ENCODE measurements at places on chromosomes 13 and 19.

DNA sequence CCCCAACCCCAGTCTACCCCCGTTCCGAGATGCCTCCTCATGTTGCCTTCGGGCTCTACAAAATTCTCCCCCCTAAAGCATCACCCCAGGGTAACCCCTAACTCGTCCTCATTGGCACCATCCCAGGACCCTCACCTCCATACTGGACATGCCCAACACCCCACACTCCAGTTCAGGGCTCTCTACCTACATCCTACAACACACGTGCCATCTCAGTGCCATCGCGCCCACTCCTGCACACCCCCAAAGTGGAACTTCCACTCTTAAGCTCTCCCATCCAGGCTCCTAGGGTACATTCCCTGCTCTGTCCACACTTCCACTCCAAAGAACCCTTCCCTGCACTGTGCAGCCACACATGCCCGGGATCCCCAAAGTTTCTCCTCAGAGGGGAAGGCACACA lies 827 bp upstream of the FKRP start:
- DNase-seq: no peak

GRCh38 chr13:28478127-28478526 lies 16.8 kb downstream of the FLT1 start:
- DNase-seq: no peak

DNA sequence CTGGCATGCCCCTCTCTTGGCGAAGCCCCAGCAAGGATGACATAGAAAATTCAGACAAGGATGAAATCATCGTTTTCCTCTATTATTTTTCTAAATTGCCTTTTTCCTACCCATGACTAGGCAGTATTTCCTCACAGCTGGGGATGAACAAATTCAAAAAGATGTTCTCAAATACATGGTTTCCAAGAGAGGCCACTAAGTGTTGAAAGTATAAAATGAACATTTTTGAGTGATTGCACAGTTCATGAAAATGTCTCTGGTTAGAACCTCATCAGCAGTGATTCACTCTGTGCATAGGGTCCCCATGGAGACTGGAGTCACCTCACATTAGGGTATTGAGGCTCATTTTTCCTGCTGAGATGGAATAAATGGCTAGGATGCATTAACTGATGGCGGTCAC lies 373.7 kb downstream of the DNAJC15 start:
- no peak for DNase-seq

DNA sequence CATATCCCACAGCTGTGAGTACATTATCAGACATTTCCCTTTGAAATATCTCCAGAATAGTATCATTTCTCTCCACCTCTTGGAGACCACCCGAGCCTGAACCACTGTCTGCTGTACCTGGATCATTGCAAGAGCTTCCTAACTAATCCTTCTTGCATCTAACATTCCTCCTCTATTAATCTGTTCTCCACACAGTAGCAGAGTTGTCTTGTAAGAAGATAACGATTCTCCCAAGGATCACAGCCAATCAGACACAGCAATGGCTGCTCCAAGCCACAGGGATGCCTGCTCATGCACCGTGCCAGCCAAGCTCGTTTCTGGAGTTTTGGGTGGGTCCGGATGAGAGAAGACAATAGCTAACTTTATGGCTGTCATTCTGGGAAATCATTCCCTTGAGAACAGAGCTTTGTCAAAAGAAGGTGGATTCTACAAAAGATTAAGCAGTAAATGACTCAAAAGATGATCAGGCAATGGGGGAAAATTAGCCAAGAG lies 14.5 kb upstream of the LAIR1 start:
- no peak for DNase-seq

DNA sequence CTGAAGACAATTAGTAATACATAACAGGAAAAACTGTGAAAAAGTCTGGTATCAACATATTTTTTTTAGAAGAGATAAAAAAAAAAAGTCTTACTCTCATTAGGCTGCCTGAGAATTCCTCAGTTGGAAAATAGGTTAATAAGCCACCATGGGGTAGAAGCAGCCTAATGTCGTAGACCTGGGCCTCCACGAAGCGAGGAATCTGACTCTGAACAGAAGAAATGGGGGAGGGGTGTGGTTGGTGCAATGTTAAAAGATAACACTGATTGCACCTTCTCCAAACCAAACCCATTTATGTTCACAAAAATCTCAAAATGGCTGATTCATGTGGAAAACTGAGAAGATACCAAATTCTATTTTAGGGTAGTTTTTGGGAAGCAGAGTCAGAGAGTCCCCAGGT lies 62.4 kb downstream of the MPHOSPH8 start:
- DNase-seq: no peak

- no peak for DNase-seq
Observed at GRCh38 chr19:19529783-19530422, 1.2 kb downstream of the YJEFN3 start.

DNA sequence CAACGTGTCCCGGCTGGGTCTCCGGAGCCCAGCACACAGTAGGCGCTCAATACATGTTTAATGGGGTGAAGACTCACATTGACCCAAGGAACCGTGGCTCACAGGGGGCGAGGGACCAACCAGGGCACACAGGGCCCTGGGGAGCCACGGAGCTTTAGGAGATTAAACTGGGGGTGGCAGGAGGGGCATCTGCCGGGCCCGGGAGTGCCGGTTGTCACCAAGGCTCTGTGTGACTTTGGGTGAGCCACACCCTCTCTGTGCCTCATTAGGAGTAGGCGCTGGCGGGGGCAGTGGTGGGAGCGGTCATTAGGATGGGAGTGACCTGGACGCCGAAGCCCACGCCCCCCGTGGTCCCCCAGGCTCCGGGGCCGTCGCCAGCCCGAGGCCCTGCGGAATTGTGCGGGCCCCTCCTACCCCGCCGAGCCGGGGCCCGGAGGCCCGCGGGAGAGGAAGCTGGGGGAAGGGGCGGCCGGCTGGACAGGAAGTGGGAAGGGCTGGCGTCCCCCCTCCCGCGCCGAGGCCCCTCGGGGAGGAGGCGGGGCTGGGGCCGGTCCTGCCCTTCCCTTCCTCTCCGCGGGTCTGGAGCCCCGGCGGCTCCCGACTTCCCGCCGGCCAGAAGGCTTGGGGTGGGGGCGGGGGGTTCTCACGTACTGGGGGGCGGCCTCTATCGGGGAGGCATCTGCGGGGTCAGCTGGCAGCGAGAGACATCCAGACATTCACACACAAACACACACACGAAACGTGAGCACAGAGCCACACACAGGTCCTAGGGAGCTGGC lies 1.8 kb upstream of the SSBP4 start:
- DNase-seq: peak; percentile 92

GRCh38 chr19:873084-873483 lies 13.6 kb downstream of the CFD start:
- DNase-seq: peak; percentile 68

DNA sequence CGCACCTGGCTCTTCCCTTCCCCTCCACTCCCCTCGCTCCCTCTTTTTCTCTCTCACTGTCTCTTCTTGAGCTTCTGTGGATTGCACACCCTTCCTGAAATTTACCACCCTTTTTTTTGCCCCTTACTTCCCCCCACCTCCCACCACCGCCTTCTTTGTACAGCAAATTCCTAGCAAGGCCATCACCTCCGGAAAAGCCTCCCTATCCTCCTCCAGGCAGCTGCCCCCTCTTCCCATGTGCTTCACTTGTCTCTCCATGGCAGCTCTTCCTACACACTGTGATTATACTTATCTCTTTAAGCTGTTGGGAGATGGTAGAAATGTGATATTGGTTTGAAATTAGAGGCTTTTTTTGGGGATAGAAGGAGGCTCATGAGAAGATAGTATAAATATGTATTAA lies 28.3 kb upstream of the KCTD4 start:
- no peak for DNase-seq

- no peak for DNase-seq
Observed at GRCh38 chr19:23887642-23888041, 27.0 kb upstream of the ZNF726 start.

GRCh38 chr13:99034333-99035085 lies 56.6 kb upstream of the DOCK9 start:
- DNase-seq: no peak

GRCh38 chr13:41077475-41077874 lies 16.2 kb downstream of the WBP4 start:
- no peak for DNase-seq

GRCh38 chr19:38266981-38267597 lies 2.7 kb downstream of the SPINT2 start:
- no peak for DNase-seq

- DNase-seq: no peak
Observed at GRCh38 chr13:66994097-66994496, 236.0 kb downstream of the PCDH9 start.

DNA sequence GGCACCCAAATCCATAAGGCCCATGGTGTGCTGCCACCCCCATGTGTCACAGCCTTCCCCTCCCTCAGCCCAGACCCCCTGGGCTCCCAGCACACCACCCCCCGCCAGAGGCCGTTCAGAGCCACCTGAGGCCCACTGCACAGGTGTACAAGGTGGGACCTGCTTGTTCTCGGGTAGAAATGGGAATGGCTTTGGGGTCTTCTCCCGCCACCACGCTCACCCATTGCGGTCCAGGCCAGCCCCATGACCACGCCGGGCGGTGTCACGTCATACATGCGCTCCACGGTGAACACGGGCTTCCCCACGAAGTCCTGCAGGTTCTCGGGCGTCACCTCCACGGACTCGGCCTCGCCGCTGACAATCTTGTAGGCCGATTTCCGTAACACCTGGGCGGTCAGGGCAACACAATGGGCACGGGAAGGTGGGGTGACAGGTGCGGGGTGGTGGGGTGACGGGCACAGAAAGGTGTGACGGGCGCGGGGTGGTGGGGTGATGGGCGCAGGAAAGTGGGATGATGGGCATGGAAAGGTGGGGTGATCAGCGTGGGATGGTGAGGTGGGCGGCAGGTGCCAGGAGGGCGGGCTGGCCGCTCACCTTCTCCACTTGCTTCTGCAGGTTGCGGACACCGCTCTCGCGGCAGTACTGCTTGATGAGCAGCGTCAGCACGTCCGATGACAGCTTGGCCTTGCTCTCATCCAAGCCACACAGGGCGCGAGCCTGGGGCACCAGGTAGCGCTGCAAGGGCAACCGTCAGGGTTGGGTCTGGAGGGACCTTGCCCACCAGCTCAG lies 4.3 kb downstream of the RPL36 start:
- DNase-seq: no peak

- no peak for DNase-seq
Observed at GRCh38 chr13:103451656-103452055, 385.4 kb upstream of the SLC10A2 start.

DNA sequence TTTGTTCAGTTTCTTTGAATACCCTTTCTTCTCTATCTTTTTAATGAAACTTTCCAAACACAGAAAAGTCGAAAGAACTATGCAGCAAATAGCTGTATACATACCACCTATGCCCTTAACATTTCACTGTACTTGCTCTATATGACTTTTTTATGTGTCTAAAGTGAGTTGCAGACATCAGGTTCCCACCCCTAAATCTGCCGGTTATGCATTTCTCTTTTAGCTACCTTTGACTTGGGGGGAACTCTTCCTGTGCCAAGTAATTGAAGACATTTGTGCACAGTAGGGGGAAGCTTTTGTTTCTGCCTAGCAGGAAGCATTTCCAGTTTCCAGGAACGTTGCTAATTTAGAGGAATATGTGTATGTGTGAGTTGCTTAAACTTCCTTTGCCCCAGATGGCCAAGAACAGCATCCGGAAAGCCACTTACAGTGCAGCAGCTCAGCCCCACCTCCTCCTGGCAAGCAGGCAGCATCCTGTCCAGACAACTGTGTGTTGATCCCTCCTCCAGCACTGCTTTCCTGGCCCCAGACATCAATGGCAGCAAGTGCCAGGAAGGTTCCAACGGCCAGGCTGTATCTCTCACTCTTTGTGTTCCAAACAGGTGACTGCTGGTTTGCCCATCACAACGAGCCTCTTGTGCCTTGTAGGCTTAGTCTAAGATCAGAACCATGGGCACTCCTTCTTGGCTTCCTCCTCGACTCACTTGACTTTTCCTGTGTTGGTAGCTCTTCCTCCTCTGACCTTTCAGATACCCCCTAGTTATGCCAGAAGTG lies 14.7 kb upstream of the GRAMD1A start:
- no peak for DNase-seq

DNA sequence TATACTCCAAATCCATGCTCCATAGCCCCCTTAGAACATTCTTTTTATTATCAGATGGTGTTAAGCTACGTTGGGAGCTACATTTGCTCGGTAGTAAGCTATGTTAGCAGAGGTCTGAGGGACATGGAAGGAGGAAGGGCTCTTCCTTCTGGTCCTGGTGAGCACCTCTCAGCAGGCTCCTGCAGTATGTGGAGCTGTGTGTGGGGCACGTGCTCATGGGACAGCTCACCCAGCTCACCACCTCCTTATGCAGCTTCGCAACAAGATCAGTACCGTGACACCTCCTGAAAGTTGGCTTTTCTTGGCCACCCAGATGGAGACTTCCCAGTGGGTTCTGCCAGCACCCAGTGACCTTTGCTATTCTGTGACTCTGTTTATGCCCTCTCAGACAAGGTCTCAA lies 400.5 kb upstream of the SLC10A2 start:
- no peak for DNase-seq

GRCh38 chr13:24005755-24006281 lies 108.5 kb upstream of the C1QTNF9B start:
- no peak for DNase-seq

DNA sequence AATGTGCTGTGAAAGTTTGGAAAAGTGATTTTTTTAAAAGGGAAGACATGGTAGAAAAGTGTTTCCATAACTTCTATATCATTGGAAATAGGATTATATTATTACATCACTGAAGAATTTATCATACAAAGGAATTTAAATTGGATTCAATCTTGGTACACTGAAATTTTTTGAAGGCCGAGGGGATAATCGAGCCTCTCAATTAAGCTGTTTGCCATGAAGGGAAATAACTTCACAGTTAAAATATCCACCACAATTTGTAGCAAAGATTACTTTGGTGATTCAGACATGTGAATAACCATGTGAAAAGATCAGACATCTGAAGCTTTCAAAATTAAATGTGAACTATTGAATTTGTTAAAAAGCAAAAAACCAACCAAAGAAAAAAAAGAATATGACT lies 215.3 kb downstream of the KLF5 start:
- no peak for DNase-seq

- no peak for DNase-seq
Observed at GRCh38 chr13:90500569-90500968, 846.9 kb upstream of the MIR17HG start.
